Activated CD8-positive, alpha-beta memory T cell treated with anti-CD3 and anti-CD28 coated beads, Interleukin-2, amount 50 U/mL, for 48 hours (primary cell): ENCODE measurements at places on chromosomes 16 and 17.
A peak's percentile ranks its signal among the peaks of the same experiment; 100 is the strongest.

DNA sequence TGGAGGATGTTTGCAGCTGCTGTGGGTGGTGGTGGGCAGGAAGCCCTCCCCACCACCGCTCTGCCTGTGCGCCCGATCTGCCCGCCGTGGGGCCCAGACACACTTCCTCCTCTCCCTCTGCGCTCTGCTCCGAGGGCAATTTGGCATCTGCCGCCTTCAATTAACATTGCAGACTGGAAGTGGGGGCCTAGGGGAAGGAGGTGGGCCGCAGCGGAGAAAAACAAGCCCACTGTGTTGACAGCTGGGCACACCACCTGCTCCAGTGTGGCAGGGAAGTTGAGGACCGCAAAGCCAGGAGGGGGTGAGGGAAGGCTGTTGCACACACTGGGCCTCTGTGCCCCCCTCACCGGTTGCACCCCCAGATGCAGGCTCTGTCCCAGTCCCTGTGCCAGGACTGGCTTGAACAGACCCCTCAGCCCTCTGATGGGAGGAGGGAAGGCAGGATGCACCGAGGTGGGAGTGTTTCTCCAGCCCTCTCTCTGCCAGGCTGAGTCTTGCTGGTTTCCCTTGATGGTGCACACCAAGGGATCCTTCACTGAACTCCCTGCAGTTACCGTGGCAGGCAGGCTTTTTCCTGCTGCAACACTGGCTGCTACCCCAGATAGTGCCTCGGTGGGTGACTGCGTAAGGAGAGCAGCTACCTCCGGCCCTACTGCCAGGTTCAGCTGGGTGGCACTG, 72.8 kb upstream of the MED9 start:
- peak; percentile 71 for DNase-seq

GRCh38 chr17:56786989-56787482, 46.7 kb downstream of the C17orf67 start:
- peak; percentile 61 for DNase-seq

GRCh38 chr17:39122991-39123390, 28.4 kb downstream of the PLXDC1 start:
- DNase-seq, result no peak

DNA sequence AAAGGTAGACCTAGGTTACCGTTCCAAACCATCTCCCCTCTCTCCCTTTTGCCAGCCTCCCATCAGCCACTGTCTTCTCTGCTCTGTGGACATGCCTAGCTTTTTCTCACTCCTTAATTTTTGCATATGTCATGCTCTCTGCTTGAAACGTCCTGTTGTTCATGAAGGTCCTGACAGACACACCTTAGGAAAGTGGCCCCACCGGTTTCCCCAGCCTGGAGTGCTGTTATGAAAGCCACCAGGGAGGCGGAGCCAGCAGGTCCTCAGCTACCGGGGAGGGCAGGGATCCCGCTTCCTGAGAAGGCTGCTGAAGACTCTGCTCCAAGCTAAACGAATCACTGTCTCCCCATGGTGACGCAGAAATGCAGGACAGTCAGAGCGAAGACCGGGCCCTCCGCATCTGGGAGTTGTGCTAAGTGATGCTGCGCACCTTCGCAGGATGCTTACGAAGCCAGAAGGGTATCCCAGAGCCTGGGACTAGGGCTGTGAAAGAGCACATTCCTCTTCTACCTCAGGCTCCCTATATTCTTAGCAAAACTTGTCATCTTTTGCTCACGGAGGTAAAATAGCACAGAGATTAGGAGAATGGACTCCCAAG, 2.3 kb upstream of the SLC16A11 start:
- peak; percentile 71 for DNase-seq

DNA sequence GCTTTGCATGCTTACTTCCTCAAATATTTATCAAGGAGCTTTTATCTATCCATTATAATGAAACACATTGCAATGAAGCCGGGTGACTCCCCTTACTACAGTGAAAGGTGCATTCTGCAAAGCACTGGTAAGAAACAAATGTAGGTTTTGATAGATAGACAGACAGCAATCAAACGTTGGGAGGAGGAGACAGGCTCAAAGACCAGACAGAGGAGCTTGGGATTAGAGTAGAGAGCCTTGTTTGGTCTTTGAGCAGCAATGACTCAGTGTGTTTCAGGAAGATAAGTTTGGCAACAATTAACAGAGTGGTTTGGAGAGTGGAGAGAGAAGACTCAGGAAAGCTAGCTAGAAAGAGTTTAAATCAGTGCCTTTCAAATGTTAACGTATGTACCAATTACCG, 68.8 kb downstream of the ZNF18 start:
- no peak for DNase-seq

GRCh38 chr17:75913537-75914210, 9.0 kb upstream of the MRPL38 start:
- DNase-seq, result no peak

DNA sequence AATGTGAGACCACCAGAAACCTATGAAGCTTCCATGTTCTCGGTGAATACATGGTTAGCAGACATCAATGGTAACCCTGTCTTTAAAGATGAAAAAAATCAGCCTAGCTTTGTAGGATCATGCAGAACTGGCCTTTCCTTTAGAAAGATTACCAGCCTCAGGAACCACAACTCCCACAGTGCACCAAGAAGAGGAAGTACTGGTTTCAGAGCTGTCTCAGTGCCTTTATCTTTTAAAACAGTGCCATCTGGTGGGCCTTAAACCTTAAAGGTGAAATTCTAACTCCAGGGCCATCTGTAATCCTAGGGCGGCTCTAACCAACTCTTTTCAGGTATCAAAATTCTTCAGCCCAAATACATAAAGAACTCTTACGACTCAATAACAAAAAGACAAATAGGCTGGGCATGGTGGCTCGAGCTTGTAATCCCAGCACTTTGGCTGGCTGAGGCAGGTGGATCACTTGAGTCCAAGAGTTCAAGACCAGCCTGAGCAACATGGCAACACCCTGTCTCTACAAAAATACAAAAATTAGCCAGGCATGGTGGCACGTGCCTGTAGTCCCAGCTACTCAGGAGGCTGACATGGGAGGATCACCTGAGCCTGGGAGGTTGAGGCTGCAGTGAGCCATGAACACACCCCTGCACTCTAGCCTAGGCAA, 5.4 kb downstream of the ATPAF2 start:
- no peak for DNase-seq

DNA sequence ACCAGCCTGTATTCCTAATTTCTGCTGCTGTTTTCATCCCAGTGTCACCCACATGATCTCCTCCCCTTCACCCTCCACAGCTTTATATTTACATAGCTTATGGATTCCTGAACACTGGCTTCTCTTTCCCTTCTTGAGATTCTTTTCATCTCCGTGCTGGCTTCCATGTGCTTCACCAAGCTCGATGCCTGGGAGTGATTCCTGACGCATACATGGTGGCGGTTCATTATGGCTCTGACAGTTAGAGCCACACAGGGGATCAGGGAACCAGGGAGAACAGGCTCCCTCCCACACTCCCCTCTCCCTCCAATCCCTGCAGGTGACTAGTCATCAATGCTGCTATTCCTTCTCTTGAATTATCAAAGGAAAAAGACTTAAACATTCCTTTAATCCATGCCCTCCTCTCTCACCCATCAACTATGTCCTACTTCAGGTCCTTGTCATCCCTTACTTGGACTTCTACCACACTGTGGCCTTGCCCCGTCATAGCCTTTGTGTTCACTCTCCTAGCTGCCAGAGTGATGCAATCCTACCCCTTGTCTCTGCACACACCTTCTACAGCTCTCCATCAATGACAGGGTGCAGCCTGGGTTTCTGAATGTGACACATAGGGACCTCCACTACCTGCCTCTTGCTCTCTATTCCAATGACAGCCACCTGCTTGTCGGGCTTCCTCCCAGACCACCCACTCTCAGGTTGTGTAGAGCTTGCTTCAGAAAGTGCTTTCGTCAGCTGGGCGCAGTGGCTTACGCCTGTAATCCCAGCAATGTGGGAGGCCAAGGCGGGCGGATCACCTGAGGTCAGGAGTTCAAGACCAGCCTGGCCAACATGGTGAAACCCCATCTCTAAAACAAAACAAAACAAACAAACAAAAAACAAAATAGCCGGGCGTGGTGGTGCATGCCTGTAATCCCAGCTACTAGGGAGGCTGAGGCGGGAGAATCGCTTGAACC, 43.6 kb downstream of the MYH13 start:
- no peak for DNase-seq

- no peak for DNase-seq
Measured at GRCh38 chr16:23527961-23528643, 17.8 kb upstream of the GGA2 start.

DNA sequence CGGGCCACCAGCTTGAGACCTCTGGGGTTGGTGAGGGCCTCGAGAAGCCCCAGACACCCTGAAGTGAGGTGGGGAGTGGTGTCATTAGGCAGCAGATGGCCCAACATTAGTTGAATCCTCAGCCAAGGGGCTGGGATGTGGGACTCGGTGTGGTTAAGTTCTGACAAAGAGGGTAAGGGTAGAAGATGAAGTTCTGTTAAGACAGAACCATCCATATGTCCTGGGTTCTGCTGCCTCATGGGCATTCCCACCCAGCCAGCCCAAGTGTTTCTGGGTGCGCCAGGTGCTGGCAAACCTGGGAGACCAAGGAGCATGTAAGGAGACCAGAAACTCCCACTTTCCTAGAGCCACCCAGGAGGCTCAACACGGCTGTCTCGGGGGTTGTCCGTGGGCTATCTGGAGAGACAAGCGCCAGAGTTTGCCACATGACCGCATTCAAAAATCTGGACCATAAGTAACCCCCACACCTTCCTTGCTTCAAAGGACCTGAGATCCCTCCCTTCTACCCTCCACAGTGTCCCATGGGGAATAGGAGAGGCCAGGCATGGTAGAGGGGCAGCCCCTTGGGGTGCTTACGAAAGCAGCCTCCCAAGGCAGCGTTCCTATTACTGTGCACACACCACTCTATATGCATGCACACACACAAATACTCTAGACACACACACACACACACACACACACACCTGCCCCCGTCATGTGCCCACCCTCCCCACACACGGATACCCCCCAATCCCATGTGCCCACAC, 128.7 kb downstream of the C16orf78 start:
- no peak for DNase-seq

DNA sequence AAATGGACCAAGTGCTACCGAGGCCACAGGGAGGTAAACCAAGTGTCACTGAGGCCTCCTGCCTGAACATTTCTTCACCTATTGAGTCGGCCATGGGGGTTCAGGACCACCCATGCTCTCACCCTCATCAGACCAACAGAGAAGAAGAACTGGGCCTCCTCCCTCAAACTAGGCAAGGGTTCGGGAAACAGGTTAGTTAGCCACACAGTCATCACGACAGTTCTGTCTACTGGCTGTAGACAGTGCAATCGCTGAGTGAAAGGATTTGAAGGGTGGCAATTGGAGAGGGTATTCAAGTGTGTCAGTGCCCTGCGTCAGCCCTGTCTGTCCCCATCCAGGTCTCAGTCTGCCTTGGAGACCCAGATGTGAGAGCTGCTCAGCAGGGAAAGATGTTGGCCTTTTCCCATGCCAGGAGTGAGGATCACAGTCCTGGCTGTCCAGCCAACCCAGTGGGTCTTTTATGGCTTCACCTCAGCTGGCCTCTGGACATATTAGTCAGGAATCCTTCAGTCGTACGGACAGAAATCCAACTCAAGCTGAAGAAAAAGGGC, 19.9 kb downstream of the TBX2 start:
- DNase-seq, result no peak

- DNase-seq, result no peak
Measured at GRCh38 chr17:76089680-76090516, 10.9 kb downstream of the ZACN start.

- DNase-seq, result no peak
Measured at GRCh38 chr17:51238255-51238887, 21.5 kb downstream of the MBTD1 start.

GRCh38 chr17:78019976-78020716, 61.6 kb downstream of the TNRC6C start:
- no peak for DNase-seq

DNA sequence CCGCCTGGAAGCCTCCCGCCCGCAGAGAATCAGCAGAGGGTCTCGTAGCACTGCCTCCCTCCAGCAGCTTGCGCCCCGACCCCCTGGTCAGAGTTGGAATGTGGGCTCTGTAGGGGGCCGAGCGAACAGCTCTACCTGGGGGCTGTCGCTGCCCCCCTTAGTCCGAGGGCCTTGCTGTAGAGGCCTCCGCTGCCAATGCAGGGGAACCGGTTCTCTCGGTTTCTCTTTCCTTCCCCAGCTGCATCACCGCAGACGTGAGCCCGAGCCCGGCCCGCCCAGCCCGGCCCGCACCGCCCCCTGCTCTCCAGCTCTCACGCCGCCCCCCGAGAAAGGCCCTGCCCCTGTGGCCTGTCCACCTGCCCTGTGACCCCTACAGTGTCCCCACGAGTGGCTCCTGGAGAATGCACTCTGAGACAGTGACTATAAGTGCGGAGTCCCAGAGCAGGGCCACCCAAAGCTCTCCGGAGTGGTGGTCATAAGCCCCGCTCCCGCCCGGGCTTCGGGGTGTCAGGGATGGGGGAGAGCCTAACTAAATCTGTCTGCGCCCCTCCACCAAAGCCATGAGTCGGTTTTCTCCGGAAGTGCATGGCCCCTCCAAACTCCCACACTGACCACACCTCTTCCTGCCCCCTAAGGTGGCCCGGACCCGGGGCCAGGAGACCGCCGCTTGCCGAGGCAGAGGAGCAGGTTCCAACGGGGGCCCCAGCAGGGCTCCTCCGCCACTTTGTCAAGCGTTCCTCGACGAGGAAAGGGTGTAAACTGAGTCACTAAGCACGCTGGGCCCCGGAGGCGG, 1.7 kb downstream of the ARHGAP27 start:
- DNase-seq, result peak; percentile 74

GRCh38 chr16:77553130-77553529, 118.3 kb upstream of the ADAMTS18 start:
- DNase-seq, result no peak

GRCh38 chr16:1258906-1259759, 3.3 kb downstream of the TPSD1 start:
- DNase-seq, result no peak
